Hypothalamus (tissue), 51 donors: ENCODE measurements at places on chromosomes 2 and 18.

DNA sequence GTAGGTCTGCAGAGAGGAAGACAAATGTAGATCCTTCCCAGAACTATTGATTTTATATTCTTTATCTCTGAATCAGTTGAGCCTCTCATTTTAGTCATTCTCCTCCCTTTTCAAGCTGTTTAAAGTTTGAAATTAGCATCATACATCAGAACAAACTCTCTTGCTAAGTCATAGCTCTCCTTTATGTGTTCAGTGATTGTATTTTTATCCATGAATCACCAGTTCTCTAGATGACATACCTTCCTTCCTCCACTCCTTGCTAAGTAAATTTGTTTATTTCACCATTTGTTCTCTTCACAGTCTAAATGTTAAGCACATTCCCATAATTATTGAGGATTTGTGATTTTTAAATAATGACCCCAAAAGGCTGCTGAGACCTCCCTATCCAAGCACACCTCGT, 63.5 kb upstream of the RAPGEF4 start:
- no peak for DNase-seq

- no peak for DNase-seq
Measured at GRCh38 chr2:5587766-5588165, 104.4 kb upstream of the SOX11 start.

DNA sequence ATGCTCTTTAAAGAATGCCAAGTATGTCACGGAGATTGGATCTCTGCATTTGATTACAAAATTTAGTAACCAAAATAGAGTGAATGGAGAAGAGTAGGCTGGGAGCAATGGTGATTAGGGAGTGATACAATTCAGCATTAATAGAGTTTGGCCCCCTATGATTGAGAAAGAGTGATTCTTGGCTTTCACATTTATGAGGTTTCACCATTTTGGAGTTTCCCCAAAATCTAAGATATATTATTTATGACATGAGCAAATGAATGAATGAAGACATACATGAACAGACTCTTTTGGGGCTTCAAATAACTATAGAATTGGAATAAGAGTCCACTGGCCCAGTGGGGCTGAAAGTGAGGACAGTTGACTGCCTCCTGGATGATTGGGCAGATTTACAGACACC, 255.2 kb downstream of the LPIN1 start:
- no peak for DNase-seq

DNA sequence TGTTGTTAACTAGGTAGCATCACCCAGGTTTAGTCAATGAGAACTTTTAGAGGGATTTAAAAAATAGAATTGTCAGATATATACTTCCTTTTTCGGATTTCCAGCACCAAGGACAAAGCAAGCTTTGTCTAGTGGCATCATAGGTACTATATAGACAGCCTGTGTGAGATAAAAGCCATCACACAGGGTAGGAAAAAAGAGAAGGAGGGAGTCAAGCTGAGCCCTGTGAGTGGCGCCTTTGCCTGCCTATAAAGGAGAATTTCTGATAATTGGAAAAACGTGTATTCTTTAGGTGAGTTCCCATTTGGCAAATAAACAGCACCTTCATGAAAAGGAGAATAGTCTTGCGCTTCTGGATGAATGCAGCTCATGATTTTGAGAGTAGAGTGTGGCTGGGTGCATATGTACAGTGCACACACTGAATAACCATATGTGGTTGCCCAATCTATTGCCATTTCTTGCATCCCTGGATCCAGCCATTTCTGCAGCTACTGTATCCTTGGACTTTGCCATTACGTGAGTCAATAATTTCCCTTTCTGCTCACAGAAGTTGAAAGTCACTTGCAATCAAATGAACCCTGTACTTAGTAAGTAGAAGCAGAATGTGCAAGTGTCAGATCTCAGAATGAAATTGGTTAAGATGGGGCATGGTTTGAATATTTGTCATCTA, 559.9 kb upstream of the MEX3C start:
- DNase-seq, result no peak

GRCh38 chr18:6017171-6017570, 121.8 kb upstream of the TMEM200C start:
- DNase-seq, result no peak

- no peak for DNase-seq
Measured at GRCh38 chr18:10131081-10131459, 217.3 kb downstream of the VAPA start.
